Hepatocyte (in vitro differentiated cells): ENCODE measurements at places on chromosomes 4 and X.

DNA sequence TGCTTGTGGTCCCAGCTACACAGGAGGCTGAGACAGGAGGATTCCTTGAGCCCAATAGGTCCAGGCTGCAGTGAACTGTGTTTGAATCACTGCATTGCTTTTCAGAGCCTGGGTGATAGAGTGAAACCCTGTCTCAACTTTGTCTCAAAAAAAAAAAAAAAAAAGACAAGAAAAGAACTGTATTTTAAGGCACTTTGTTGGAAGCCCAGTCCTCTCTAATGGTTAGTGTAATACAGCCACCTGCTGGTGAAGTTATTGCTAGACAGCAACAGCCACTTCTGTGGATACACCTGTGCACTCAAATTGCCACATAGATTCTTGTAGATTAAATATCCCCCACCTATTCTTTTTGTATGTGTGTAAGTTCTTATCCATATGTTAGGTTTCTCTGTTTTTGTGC is 10.1 kb upstream of the FGG start:
- peak; percentile 82 for DNase-seq

DNA sequence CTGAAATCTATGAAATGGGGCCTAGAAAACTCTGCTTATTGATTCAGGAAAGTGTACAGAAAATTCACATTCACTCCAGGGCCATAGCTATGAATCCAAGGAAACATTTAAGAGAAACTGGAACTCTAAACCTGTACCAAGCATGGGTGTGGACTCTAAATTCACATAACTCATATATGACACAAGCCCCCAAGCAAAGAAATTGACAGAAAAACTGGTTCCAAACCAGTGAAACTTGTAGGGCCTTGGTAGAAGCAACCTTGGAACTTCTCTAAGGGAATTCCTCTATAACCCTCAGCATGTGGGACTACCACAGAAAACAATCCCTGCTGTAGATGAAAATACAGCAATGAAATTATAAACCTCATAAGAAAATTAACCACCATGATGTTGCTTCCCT is 106.6 kb upstream of the NRK start:
- no peak for DNase-seq

DNA sequence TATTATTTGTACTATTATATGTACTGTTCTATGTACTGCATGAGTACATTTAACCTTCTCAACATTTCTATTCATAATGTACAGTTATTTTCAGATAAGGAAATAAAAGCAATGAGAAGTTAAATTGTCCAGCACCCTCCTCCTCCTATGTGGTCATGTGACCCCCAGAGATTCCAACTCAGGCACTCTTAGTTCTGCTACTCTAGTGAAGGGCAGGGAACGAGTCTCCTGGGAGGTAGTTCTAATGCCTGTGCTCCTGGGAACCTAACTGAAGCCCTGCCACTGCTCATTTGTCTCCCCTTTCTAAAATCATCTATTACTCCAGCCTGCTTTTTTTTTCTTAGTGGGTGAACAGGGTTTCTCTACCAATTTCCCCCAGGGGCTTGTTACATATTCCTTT is 105.9 kb upstream of the GPRIN3 start:
- no peak for DNase-seq

GRCh38 chrX:19673375-19674040 is 158.2 kb upstream of the MAP3K15 start:
- DNase-seq: peak; percentile 60

- no peak for DNase-seq
These were observed 16.9 kb upstream of the LRBA start for GRCh38 chr4:151031831-151032605.

DNA sequence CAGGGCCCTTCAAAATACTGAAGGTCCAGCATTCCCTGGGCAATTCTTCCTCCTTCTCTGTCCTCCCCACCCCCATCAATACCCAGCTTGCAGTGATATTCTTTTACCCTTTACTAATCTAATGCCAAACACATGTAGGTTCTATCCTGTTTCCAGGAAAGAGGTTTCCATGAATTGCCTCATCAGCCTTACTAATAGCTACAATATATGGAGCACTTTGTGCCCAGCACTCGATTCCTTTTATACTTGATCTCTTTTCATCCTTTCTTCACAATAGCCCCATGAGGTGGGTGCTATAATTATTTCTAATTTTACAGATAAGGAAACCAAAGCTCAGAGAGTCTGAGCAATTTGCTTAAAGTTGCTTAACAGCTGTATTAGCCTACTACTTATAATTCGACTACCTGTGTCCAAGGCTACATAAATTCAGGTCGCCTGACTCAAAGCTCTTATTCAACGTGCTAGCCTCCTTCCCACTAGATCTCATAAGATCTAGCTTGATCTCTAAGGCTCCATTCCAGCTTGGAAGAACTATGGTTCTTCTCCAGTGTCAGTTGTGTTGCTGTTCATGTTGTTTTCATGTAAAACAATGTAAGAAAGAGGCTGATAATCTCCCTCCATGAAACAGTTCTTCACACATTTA is 229.6 kb upstream of the PGRMC2 start:
- peak; percentile 22 for DNase-seq

DNA sequence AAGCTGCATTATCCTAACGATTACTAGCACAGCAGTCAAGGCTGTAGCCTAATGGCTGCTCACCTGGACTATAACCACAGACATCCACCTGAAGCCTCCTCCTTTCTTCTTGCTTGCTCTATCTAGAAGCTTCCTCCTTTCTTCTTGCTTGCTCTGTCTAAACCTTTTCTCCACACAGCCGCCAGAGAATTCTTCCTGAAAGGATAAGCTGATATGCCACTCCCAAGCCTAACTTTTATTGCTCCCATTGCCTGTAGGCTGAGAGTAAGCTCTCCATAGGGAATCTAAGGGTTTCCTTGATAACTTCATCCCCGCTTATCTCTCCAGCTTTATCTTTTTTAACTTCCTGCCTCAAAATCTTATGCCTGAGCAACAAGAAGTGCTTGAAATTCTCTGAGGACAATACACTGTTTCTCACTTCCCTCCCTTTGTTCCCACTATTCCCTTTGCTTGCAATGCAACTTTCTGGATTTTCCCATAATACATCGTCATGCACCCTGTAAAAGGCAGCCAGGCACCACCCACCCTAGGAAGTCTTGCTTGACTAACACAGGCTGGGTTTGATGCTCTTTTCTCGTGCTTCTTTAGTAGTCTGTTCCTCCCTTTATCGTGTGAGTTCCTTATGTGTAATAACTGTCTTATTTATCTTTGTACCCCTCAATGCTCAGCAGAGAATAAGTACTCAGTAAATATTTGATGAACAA is 1.4 kb upstream of the LRIT3 start:
- DNase-seq: peak; percentile 33

GRCh38 chrX:15679246-15679645 is 14.6 kb upstream of the CLTRN start:
- DNase-seq: no peak

DNA sequence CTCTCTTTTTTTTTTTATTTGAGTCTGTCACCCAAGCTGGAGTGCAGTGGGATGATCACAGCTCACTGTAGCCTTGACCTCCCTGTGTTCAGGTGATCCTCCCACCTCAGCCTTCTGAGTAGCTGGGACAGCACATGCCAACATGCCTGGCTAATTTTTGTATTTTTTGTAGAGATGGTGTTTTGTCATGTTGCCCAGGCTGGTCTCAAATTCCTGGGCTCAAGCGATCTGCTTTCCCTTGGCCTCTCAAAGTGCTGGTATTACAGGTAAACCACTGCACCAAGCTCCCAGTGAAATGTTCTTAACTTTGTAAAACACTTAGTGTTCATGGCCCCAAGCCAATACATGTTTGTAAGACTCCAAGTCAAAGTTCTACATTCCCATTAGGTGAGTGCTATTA is 316.1 kb downstream of the KCTD8 start:
- no peak for DNase-seq
